ENCODE measurements at places on chromosomes 11 and 22.

- no peak for DNase-seq
Observed at GRCh38 chr11:59173080-59173963, 1.4 kb downstream of the DTX4 start.

- no peak for DNase-seq
Observed at GRCh38 chr11:60493454-60493853, 876 bp downstream of the MS4A12 start.

- DNase-seq = no peak
Observed at GRCh38 chr11:32466279-32466915, 31.1 kb upstream of the WT1 start.

- no peak for DNase-seq
Observed at GRCh38 chr11:10587995-10588394, 19.5 kb upstream of the LYVE1 start.

- no peak for DNase-seq
Observed at GRCh38 chr11:118633979-118634378, 26.6 kb downstream of the PHLDB1 start.

- no peak for DNase-seq
Observed at GRCh38 chr11:64231546-64231945, 1.2 kb downstream of the DNAJC4 start.
